ENCODE measurements at places on chromosomes 7 and 10.

- DNase-seq: no peak
These were observed 15.8 kb downstream of the KLLN start for GRCh38 chr10:87847550-87847949.

DNA sequence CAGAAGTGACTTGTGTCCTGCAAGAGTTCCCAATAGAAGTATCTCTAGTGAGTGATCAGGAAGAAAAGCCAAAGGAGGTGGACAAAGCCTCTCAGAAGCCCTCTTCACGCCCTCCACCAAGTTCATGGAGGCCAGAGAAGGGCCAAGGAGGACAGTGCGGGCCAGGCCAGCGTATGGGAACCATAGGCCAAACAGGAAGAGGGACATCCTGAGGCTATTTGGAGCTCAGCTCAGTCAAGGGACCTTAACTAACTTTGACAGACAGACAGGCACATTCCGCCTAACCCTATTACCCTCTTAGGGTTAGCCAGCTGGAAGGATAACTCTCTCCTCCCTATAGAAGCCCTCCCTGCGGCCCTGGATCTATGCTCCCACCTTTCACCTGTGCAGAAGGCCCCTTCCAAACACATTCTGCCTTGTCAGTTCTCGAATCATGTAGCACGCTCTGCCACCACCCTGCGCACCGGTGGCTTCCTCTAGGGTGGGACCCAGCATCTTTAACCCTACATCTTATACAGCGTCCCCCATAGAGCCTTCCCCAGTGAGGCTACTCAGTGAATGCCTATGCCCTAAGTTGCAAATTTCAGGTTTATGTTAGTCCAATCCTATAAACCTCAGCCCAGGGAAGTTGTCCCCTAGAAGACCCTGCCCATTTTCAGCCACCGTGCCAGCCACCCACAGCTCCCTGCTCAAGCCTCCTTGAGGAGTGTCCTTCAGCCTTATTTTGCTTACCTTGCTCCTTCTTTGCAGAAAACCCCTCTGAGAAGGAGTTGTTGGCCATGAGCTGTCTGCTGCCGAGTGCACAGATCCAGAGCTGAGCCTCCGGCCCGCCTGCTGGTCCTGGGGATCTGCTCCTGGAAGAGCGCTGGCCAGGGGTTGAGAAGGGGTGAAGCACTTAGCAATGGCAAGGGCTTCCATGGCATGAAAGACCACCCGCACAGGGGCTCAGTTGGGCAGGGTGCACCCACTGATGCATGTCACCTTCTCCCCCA, 36.9 kb downstream of the FRMPD2 start:
- DNase-seq: no peak

DNA sequence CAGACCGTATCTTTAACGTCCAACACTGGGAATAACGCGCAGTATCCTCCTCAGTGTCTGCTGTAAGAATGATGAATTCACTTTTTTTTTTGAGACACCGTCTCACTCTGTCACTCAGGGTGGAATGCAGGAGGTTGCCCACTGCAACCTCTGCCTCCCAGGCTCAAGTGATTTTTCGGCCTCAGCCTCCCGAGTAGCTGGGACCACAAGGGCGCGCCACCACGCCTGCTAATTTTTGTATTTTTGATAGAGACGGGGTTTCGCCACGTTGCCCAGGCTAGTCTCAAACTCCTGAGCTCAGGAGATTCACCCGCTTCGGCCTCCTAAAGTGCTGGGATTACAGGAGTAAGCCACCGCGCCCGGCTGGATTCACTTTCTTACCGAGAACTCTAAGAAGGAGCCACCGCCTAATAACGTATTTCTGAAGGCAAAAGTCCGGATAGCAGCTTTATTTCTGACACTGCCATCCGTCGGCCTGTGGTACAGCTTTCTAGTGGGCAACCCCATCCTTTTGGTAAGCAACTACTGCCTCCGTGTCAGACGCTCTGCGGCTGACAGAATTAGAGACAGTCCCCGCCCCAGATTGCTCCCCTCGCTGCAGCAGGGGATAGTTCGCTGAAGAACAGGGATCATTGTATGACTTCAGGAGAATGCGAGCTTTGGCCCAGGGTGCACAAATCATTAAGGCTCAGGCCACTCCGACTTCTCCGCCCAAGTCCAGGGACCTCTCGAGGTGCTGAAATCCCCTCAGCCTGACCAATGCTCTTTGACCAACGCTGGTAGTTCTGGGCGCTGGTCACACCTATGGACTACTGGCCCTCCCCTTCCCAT, 662 bp downstream of the POLR3A start:
- peak; percentile 26 for DNase-seq

DNA sequence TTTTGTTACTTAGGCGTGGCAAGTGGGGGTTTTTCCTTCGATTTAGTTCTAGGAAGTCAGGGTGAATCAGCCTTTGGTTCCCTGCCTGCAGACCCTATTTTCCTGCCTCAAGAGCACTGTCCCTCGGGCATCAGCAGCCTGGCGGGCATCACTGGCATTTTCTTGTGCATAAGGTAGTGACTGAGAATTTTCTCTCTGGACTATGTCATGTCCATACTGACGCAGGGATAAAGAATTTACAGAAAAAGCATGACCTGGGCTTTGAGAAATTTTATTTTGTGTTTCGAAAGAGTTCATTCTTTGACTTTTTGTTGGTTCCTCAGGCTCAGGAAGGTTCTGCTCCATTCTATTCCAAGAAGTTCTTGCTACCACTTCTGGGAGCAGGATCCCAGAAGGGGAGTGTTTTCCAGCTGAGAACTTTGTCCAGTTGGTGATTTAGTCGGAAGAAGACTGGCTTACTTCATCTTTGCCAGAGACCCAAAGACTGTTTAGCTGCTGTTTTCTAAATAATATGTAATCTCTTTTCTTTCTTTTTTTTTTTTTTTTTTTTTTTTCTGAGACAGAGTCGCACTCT, 213.9 kb upstream of the SH2B2 start:
- peak; percentile 14 for DNase-seq

GRCh38 chr7:54859545-54859944, 100.5 kb upstream of the SEC61G start:
- DNase-seq: no peak

DNA sequence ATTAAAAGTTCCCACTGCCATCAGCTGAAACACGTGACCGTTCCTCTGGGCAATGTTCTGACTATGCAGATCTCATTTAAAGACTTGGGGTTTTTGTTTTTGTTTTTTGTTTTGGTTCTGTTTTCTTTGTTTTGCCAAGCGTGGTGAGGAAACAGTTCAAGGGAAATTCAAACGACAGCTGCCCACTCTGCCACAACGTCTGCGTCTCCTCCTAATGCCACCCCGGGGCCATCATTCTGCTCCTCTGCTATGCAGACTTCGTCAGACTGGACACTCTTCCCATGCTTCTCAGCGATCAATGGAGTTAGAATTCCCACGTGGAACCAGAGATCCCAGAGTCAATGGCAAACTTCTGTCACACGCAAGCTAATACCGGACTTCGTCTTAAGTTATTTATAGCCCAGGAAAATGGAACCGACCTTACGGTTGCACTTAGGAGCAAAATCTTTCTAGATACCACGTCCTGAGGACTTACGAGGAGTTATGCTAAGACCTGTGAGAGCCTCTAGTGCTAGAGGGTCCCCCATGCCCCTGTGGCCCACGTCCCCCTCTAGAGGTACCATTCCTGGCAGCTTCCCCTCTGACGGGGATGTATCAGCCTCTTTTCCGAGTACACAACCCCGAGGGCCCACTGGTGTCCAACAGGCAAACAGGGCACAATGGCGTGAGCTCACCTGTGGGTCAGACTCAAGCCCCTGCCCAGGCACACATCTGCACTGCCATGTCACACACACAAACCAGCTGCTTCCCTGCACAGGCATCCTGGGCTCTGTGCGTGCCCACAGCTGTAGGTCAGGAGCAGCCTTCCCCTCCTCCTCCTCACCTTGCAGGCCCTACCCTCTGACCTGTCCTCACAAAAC, 24.4 kb downstream of the EBF3 start:
- DNase-seq: no peak

All from fibroblast of skin of right biceps (primary cell).